ENCODE measurements at places on chromosomes 11 and 22. TPM values are rescaled to one million over a fixed set of nuclear protein-coding genes. Genes with fewer than 3 reads are reported as not detected.

- DNase-seq: no peak
Measured at GRCh38 chr11:24748261-24748660, 251.4 kb downstream of the LUZP2 start.

- DNase-seq: no peak
Measured at GRCh38 chr11:119263352-119263940, 53.5 kb downstream of the MCAM start.

GRCh38 chr11:83613767-83614121 is 327.6 kb upstream of the CCDC90B start:
- DNase-seq: no peak

- no peak for DNase-seq
Measured at GRCh38 chr11:5891216-5891800, 1.7 kb upstream of the OR52E5 start.

The NNMT gene
- 32.6 TPM for total RNA-seq

The SLC39A13 gene
- 36.5 TPM for total RNA-seq

- DNase-seq: no peak
Measured at GRCh38 chr11:95647355-95647754, 142.2 kb downstream of the FAM76B start.

The MS4A14 gene
- 1.1 TPM for total RNA-seq

DNA sequence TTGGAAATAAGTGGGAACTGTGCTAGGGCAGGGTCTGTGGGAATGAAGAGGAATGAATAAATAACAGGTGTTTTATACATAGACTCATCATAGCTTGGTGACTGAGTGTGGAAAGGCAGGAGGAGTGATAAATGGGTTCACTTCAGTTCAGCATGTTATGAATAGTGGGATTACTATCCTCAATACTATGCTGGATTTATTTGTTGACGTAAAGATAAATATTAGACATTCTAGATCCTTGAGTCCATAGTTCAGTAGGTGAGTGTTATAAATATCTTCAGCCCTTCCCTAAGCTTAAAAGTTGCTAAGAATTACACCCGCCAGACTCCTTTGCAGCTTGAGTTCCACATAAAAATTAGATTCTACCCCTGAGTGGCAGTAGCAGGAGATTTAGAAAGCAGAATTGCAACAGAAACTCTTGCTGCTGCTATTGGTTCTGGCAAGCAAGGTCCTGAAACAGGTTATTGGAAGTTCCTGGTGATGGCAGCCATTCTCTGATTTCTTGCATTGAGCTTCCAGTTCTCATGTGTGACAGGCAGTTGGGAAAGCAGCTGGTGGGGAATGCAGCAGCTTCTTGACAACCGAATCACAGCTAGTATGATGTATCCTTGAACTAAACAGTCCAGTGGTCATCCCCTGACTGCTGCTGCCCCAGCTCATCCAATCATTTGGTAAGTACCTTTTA is 1558.9 kb downstream of the FAM181B start:
- no peak for DNase-seq

GRCh38 chr11:92510591-92510990 is 286.0 kb downstream of the FAT3 start:
- no peak for DNase-seq

DNA sequence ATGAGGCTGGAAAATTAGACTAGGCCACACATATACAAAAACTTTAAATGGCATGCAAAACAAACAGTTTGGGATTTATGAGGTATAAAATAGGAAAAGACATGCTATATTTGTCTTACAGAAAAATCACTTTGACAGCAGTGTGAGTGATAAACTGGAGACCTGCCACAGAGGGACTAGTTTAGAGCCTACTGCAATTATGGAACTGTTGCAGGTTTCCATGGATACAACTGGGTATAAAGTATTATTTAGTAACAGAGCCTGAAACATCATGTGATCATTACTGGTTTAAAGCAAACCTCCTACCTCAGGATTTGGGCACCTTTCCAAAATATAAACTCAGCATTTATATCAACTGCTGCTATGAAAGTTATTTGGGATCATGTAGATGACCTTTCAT is 1032.5 kb downstream of the DLG2 start:
- no peak for DNase-seq

DNA sequence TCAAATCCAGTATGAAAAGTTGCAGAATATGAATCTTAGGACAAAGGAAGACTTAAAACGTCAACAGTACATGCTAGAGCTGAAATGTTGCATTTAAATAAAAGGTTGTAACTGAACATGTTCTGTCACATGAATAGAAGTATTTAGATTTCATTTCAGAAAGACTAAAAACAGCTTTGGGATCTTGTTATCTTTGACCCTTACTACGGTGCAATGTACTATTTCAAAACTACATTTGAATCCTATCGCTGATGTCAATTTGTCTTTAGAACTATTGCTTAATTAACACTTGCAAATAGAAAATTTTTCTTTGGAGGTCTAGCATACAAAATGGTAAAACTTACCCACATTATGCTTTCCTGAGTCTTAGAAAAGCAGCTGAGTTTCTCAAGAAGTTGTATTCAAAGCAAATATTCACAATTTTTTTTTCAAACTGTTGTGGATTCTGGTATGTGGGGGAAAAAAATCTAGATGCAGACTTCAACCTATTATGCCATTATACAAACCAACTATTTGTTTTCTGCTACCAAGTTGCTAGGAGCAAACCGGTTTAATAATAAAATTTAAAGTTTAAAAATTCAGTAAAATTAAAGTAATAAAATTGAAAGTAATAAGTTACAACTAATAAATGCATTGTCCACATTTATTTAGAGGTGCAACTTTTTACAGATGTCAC is 25.4 kb downstream of the CSTF3 start:
- no peak for DNase-seq

The ADAMTS15 gene
- 22.9 TPM for total RNA-seq

DNA sequence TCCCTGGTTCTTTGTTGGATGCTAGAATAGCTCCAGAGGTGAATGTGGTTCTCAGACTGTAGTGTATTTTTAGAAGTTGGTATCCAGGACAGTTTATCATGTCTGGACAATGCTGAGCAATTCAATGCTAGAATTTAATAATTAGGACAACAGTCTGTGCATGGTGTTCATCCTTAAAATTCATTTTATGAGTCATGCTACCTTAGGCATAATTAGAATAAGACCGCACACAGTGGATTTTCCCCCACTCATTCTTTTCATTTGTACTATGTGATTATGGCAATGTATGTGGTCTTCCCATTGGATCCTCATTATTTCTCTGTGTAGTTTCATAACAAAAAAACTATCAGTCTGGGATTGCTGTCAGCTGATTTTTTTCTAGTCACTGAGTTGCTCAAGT is 196.7 kb downstream of the ARHGAP42 start:
- DNase-seq: no peak

- DNase-seq: no peak
Measured at GRCh38 chr11:18245396-18245795, 3.1 kb downstream of the SAA2 start.

The ARHGAP32 gene
- total RNA-seq: 5.3 TPM

DNA sequence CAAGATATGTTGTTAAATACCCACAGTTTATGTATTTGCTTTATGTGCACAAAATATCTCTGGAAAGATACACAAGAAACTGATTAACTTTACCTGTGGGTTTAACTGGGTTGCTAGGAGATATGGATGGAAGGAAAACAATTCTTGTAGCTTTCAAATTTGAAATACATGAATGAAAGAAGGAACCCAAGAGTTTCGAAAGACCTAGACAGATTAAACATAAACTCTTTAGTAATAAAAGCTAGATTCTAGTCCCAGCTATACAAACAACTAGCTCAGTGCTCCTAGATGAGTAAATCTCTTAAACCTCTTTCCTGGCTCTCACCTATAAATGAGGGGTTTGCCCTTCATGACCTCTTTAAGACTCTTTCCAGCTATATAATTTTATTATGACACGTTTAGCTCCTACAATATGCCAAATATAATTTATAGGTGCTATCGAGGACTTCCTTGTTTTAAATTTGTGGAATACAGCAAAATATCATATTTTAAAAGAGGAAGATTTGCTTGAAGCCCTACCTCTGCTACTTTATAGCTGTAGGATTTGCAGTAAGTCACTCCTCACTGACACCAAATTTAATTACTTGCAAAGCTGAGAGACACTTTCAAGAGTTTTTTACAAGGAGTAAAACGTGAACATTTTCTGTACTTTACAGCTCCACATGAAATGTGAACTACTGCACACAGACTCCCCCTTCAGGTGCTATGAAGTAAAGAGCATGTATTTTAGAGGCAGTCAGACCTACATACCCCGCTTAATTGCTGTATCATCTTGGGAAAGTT is 50.7 kb downstream of the RRAS2 start:
- DNase-seq: no peak

DNA sequence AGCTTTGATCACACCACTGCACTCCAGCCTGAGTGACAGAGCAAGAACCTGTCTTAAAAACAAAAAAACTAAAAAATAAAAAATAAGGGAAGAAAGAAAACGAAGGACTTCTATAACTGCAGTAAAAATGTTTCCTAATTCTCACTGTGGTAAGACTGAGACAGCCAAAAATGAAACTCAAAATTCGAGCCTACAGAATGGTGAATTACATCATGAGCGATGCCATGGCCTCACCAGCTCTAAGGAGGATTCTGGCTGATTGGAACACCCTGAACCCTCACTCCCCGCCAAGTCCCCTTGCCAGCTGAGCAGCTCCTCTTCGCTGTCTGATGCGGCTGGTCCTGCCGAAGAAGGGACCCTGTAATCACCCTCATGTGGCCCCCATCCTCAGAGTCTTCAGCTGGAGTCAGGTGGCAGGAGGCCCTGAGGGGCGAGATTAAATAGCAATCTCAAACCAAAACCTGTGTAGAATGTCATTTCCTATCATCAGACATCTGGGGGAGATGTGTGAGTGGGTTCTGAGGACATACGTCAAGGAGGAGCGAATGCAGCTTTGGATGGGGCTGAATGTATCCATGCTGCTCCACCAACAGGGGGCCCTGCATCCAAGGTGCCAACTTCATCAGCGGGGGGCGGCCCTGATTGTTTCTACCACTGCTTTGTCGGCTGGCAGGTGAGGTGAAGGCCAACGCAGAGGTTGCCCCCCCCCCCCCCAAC is 29.2 kb downstream of the PDGFB start:
- no peak for DNase-seq

DNA sequence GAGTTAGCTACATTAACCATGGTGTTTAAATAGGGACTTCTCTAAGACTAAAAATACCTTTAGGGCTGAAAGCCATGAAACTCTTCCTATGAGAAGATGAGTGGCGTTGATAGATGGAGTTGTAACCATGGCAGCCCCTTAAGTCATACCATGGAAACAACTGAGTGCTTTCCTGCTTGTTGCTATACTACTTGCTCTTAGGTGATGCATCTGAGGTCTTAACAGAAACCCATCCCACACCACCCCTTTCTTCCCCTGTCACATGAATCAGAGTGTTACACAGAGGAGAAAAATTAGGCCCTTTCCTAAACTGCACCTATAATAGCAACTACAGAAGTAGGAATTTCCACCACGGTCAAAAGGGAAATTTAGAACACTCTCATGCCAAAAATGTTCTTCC is 64.3 kb upstream of the ZC3H12C start:
- no peak for DNase-seq

The CDHR5 gene
- not detected for total RNA-seq

- DNase-seq: no peak
Measured at GRCh38 chr11:44596525-44597276, 31.2 kb downstream of the CD82 start.

The UCP3 gene
- 2.7 TPM for total RNA-seq

DNA sequence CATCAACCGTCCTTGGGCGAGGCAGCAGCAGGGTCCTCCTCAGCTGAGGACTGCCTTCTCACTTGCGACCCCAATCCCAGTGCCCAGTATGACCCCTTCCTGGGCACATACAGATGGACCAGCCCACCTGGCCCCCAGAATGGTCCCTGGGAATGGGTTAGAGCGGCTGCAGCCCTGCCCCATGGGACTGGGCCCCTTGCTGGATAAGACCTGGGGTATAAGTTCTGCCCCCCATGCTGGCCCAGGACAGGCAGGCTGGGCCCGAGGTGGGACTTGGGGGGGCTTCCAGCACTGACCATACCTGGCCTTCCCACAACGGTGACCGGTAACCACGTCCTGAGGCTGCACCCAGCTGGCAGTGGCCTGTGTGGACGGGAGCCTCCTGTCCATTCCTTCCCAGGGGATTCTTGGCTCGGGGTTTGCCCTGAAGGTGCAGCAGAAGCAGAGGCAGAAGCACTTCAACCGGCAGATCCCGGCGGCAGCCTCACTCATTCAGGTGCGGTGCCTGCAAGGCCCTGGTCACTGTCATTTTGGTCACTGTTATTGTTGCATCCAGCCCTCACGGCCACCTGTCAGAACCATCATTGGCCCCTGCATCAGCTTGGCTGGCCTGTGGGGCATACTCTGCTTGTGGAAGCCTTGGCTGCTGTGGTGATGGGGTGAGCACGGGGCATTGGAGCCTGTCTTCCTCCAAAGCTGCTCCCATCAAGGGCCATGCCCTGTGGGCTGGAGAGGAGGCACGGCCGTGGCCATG is 114.8 kb downstream of the KCNQ1OT1 start:
- peak; percentile 11 for DNase-seq

GRCh38 chr11:126841999-126842398 is 158.6 kb downstream of the KIRREL3 start:
- DNase-seq: no peak

DNA sequence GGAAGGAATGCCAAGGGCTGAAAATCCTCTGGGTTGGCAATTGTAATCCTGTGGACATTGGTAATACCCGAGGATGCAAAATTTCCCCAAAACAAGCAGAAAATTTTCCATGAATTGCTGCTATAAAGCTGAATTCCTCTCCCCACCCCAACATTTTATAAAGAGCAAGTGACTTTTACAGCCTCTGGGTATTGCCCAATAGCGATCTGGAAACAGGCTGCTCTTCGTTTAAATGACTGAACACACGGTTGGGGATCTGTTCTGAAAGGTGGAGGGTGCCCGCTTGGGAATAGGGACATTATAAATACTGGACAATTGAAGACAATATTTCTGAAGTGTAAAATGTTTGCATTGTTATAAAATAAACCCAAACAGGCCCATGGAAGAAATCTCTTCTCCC is 20.6 kb downstream of the EHF start:
- DNase-seq: no peak

The CRYBB3 gene
- not detected for total RNA-seq

DNA sequence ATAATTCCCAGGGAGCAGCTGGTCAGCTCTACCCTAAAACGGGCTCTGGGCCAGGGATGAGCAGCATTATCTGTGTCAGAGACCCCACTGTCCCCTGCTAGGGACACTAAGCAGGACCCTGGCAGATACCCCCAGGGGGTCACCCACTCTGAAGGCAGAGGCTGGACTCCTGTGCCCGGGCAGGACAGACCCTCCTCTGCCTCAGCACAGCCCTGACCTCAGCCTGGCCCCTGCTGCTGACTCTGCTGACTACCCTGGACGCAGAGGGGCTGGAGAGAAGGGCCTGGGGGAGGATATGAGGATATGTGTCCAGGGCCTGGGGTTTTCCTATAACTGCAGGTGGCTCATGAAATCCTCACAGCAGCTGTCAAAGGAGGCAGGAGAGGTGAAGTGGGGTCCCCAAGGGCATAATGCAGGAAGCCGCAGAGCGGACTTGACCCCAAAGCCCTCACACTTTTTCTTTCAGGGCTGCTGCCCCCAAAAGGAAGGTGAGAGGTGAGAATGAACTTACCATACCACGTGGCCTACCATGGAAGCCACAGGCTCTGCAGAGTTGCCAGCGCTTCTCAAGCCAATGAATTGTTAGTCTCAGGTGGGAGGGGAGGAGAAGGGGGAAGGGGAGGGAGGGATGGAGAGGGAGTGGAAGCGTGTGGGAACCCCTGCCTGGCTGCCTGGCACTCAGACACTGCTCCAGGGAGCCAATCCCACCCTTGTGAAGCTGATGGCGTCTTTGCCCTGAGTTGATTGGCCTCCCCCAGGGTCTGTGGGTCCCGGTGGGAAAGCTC is 76.7 kb upstream of the WNT11 start:
- DNase-seq: no peak
